ENCODE measurements at places on chromosomes 5 and 9.
A peak's percentile ranks its signal among the peaks of the same experiment; 100 is the strongest.

DNA sequence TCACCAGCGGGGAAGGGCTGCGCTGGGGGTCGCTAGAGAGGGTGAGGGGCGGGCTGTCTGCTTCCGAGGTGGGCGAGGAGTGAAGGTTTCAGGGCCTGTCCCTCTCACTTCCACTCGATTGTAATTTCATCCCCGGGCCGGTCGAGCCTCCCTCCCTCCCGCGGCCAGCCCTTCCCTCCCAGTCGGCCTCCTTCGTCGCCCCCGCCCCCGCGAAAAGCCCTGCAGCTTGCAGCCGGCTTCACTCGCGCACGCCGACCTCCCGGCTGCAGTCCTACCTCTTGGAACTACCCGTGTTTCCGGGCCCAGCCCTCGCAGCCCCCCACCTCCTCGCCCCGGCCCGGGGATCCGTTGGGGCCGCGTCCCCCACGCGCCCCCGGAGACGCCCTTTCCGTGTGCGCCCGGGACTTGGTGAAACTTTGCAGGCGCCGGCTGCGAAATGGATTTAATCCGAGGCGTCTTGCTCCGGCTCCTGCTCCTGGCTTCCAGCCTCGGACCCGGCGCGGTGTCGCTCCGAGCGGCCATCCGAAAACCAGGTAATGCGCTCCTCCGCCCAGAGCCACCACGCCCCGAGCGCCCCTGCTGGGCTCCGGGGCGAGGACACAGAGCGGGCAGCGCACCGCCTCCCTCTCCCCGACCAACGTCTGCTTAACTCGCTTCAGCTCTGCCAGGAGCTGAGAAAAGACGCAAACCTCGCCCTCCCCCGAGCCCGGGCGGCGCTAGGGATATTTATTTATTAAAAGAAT, at the start of gene EGFLAM:
EGFLAM (plus strand) TSS at position 241 of the 743 bp plus-strand sequence; CDS start at position 437, 196 bp downstream.
- no peak for DNase-seq

GRCh38 chr5:79834754-79835714, 145.4 kb downstream of the CMYA5 start:
- no peak for DNase-seq

GRCh38 chr5:68088302-68088701, 127.3 kb upstream of the PIK3R1 start:
- DNase-seq = no peak

GRCh38 chr5:59569158-59569557, 324.4 kb downstream of the PDE4D start:
- DNase-seq = no peak

- peak; percentile 94 for DNase-seq
Observed at GRCh38 chr5:400282-401145, 42.5 kb upstream of the EXOC3 start.

DNA sequence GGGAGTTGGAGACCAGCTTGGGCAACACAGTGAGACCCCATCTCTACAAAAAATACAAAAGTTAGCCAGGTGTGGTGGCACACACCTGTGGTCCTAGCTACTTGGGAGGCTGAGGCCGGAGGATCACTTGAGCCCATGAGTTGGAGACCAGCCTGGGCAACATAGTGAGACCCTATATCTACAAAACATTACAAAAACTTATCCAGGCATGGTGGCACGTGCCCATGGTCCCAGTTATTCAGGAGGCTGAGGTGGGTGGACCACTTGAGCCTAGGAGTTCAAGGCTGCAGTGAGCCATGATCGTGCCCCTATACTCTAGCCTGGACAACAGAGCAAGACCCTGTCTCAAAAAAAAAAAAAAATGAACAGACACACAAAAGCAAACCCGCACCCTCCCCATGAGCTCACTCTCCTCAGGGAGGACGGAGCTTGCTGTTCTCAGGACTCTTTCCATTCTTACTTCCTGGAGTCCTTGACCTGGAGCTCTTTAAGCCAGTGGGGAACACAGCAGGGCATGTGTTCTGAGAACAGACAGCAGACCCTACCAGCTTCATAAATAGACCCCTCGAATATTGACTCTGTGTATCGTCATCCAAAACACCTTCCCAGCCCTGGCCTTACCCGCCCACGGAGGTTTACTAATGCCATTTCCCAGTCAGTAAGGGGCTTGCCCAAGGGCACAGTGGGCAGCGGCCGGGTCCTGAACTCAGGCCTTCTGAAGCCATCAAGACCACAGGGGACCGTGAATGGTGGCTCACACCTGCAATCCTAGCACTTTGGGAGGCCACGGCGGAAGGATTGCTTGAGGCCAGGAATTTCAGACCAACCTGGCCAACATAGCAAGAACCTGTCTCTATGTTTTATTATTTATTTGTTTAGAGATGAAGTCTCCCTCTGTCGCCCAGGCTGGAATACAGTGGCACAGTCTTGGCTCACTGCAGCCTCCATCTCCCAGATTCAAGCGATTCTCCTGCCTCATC, 11.1 kb downstream of the PTGES2 start:
- DNase-seq = no peak

DNA sequence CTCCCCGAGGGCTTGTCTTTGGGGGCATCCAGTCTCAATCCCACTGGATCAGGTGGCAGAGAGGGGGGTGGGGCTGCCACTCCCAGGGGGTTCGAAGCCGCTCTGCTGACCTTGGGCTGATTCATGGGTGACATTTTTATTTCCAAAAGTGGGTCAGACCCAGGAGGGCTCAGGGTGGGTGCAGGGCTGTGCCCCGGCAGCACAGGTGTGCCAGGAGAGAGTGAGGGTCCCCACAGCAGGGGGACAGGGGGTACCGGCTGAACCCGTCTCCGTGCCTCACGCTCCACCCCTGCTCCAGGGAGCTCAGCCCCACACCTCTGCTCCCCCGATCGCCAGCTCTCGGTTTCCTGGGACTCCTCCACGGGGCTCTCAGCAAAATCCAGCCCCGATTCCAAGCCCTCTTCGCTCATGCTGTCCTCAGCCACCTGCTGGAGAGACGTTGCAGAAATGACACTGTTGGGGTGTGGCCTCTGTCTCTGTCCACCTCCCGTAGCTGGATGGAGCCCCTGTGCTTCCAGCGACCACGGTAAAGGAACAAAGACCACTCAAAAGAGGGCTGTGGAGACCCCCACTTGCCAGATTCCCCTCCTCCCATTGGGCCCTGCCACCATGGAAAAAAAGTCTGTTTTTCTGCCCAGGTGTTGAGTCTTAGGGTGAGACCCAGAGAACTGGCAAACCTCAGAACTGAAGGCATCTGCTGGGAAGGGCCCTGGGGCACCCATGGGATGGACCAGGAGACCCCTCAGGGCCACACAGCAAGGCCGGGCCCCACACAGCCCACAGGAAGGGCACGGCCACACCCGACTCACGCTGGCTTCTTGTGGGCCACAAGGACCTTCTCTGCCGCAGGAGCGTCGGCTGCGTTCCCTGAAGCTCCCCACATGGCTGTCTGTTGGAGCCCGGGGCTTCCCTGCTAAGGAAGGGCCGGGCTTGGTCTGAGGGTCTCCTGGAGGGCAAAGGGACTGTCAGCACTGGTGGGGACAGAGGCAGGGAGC, 10.6 kb upstream of the QSOX2 start:
- no peak for DNase-seq

- no peak for DNase-seq
Observed at GRCh38 chr9:103949096-103949495, 145.0 kb upstream of the SMC2 start.

DNA sequence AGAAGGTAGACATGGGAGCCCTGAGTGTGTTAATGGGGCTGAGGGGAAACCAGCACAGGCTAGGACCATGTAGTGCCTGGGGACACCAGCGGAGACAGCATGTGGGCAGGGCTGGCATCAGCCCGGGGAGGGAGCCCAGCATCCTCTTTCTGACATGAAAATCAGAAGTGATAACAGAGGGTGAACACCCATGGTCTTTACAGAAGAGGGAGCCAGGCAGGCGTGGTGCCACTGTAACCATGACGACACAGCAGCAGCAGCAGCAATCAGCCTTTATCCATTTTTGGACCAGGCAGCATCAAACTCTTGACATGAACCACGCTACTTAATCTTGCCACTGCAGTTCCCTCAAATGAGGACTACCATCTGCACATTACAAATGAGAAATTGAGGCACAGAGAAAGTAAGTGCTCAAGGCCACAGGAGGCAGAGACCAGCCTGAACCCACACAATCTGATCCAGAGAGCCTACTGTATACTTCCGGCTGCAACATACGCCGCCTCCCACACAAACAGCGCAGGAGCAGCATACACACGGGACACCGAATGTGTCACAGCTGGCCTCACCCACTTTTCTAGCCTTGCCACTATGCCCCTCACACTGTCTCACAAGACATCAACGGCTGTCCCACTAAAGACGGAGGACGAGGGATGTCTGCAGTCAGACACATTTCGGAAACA, 23.8 kb downstream of the CAMSAP1 start:
- no peak for DNase-seq

DNA sequence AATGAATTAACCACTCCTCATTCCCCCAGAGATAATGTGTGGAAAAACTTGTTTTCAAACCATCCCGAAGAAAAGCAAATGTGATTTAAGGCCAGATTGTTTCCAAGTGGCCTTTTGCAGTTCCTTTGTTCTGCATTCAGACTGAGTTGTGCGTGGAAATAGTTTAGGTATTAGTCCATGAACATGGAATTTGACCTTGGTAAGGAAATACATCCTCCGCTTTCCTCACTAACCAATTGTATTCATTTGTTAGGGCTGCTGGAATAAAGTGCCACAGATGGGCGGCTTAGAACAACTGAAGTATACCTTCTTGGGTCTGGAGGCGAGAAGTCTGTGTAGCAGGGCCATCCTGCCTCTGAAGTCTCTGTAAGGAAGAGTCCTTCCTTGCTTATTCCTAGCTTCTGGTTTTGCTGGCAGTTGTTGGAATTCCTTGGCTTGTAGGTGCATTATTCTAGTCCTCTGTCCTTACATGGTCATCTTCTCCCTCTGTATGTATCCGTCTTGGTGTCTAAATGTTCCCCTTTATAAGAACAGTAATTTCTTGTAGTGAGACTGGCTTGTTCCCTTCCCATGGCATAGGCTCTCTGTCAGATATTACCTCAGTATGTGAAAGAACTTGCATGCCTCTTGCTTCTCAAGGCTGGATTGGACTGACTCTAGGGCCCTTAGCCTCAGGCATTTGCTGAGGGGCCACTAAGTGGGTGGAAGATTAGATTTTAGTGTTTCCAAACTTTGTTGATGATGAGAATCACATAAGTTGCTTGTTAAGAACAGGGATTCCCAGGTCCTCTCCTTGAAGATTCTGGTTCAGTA, 53.9 kb downstream of the RAI14 start:
- no peak for DNase-seq

- DNase-seq = no peak
Observed at GRCh38 chr9:16069671-16070454, 517.0 kb downstream of the CCDC171 start.

- DNase-seq = no peak
Observed at GRCh38 chr5:104443706-104444105, 881.1 kb upstream of the NUDT12 start.

DNA sequence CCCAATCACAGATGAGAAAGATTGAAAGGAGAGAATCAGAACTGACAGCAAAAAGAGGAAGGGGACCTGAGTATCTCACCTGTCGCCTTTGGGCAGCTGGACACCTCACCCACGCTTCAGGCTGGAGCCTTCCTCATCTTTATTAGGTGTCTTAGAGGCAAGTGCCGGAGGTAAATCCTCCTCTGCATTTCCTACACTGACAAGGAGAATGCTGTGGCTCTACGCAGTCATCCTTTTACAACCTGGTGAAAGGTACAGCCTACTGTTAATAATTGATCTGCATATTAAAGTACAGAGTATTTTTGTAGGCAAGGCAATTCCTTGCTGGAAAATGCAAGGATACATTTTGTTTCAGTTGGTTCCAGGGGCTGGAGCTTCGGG, 34.8 kb downstream of the PRLR start:
- no peak for DNase-seq

DNA sequence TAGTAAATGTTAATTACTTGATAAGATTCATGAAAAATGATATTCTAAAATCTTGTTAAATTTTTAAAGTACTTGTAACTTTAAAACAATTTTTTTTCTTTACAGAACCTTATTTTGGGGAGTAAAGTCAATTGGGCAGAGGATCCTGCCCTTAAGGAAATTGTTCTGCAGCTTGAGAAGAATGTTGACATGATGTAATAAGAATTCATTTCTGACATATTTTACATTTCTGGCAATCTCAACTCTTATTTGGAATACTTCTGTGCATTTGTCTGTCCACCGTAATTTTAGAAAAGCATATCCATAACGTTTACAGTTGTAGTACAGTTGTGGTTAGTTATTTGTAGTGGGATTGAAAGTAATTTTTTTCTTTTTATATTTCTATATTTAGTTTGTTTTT, 20.2 kb downstream of the CENPH start:
- DNase-seq = no peak

GRCh38 chr9:29555502-29555901, 1982.2 kb upstream of the C9orf72 start:
- no peak for DNase-seq

DNA sequence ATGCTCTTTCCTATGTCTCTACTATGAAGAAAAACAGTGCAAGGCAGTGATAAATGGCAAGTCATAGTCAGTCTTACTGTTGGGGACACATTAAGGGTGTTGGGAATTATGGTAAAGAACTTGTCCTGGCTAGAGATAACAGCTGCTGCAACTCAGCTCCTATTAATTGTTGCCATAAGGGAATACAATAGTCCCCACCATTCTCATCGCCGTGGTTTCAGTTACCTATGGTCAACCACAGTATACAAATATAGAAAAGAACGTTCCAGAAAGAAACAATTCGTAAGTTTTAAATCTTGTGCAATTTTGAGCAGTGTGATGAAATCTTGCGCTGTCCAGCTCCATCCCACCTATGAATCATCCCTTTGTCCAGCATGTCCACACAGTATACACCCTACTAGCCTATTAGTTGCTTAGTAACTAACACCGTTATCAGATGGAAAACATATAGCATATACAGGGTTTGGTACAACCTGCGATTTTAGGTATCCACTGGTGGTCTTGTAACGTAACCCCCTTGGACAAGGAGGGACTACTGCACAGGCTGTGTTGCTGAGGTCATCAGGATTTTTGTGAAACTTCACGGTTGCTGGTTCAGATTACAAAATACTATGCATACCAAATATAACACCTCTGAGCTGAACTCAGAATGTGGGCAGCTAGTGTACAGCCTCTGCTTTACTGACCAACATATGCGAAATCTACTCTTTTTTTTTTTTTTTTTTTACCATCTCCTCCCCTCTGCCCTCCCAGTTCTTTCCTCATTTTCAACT, 53.5 kb downstream of the ZFR start:
- DNase-seq = no peak

- no peak for DNase-seq
Observed at GRCh38 chr9:92711146-92711545, 41.2 kb upstream of the IPPK start.

DNA sequence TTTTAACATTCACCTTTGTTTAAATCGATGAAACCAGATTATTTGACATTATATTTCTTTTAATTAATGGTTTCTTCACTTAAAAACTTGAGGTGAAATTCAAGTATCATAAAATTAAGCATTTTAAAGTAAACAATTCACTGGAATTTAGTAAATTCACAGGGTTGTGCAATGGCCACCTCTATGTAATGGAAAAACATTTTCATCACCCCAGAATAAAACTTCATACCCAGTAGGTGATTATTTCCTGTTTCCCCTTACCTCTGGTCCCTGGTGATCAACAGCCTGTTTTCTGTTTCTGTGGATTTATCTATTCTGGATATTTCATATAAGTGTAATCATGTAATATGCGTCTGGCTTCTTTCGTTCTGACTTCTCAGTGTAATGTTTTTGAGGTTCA, 27.2 kb downstream of the HSPA4 start:
- DNase-seq = no peak

GRCh38 chr5:125085797-125086505, 339.5 kb upstream of the ZNF608 start:
- no peak for DNase-seq

All from NCI-H774 (cell line).